ENCODE measurements at places on chromosomes 12 and 14. TPM values are rescaled to one million over a fixed set of nuclear protein-coding genes. Genes with fewer than 3 reads are reported as not detected.

- peaks cover 2% of the 10 kb centered on the region for H3K36me3 ChIP-seq
- H3K27me3 ChIP-seq, result no peaks in the 10 kb centered on the region
- no peak for DNase-seq
- peaks cover 11% of the 10 kb centered on the region for H3K4me1 ChIP-seq
Observed at GRCh38 chr12:11920231-11920630, 150.5 kb upstream of the BCL2L14 start.

GRCh38 chr12:62919838-62920237 lies 15.1 kb downstream of the PPM1H start:
- H3K36me3 ChIP-seq, result no peaks in the 10 kb centered on the region
- no peak overlapping the region for H3K27ac ChIP-seq
- H3K27me3 ChIP-seq, result peaks cover 25% of the 10 kb centered on the region
- no peaks in the 10 kb centered on the region for H3K4me1 ChIP-seq
- no peak overlapping the region for H3K4me3 ChIP-seq

- DNase-seq, result no peak
- H3K4me1 ChIP-seq, result no peaks in the 10 kb centered on the region
- H3K27ac ChIP-seq, result no peak overlapping the region
- no peak overlapping the region for H3K4me3 ChIP-seq
- no peaks in the 10 kb centered on the region for H3K27me3 ChIP-seq
Observed at GRCh38 chr14:87461704-87462103, 531.3 kb downstream of the GALC start.

DNA sequence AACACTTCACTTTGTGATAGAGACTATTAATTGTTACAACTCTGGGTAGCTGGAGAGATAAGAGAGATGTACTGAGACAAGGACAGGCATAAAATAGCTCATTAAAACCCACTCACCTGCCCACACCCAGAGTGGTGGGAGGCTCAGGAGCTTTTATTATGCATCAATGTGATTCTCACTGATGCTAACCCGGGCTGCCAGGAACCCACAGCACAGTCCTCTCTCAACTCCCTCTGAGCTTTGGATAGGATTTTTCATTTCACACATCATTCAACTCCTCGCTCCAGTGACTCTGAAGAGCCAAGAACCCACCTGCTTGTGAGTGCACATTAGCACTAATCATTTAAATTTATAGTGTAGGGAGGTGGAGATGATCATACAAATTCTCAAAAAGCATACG lies 827.9 kb downstream of the FLRT2 start:
- no peak overlapping the region for H3K4me3 ChIP-seq
- DNase-seq, result no peak
- no peak overlapping the region for H3K27ac ChIP-seq
- no peaks in the 10 kb centered on the region for H3K27me3 ChIP-seq

DNA sequence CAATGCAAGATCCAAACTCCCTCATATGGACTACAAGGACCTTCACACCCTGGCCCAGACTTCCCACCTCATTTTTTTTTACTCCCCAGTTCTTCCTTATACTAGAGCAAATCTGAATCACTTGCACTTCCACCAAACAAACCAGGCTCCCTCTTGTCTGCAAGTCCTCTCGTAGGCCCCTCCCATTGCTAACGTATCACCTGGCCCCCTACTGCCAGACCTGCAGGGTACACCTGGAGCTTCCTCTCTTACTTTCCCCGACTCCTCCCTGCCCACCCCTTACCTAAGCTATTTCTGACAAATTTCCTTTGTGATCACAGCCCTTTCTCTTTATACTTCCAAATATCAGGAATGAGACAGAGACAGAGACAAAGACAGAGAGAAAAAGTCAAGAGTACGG lies 463.9 kb downstream of the GALC start:
- DNase-seq, result no peak
- no peaks in the 10 kb centered on the region for H3K36me3 ChIP-seq
- no peak overlapping the region for H3K4me3 ChIP-seq
- H3K27ac ChIP-seq, result no peak overlapping the region
- H3K4me1 ChIP-seq, result no peaks in the 10 kb centered on the region

GRCh38 chr14:53567236-53567780 lies 389.3 kb downstream of the BMP4 start:
- DNase-seq, result no peak
- no peaks in the 10 kb centered on the region for H3K4me1 ChIP-seq
- H3K27me3 ChIP-seq, result no peaks in the 10 kb centered on the region
- H3K36me3 ChIP-seq, result no peaks in the 10 kb centered on the region
- H3K4me3 ChIP-seq, result no peak overlapping the region

GRCh38 chr12:52415870-52416750 lies 10.0 kb upstream of the KRT82 start:
- no peak overlapping the region for H3K27ac ChIP-seq
- H3K4me3 ChIP-seq, result no peak overlapping the region
- peaks cover 2% of the 10 kb centered on the region for H3K36me3 ChIP-seq
- DNase-seq, result no peak
- peaks cover 2% of the 10 kb centered on the region for H3K4me1 ChIP-seq

GRCh38 chr14:86673523-86673969 lies 1143.6 kb downstream of the FLRT2 start:
- no peak overlapping the region for H3K27ac ChIP-seq
- H3K27me3 ChIP-seq, result no peaks in the 10 kb centered on the region
- no peaks in the 10 kb centered on the region for H3K4me1 ChIP-seq
- H3K4me3 ChIP-seq, result no peak overlapping the region
- H3K36me3 ChIP-seq, result no peaks in the 10 kb centered on the region
- no peak for DNase-seq

INSM2 gene
- not detected for total RNA-seq

PLBD1 gene
- 1.8 TPM for total RNA-seq

PRB2 gene
- total RNA-seq, result not detected

Data from T-helper 17 cell (primary cell).